ENCODE measurements at places on chromosomes 6 and 20.

GRCh38 chr6:16721977-16722376 is 39.3 kb downstream of the ATXN1 start:
- DNase-seq, result no peak

DNA sequence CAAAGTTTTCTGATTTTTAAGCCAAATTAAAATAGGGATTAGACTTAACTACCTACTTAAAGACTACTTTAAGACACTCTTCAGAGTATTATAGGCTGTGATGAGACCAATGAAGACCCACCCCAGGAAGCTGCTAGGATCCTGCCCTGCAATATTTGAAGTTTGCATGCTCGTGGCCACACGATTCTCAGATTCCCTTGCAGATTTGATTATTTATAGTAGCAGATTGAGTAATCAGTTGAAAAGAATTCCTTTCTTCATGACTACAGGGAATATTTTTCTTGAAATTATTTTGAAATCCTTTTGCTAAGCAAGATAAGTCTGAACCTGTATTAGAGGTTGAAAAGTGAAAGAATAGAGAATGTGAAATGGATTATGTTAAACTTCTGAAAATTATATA is 122.3 kb downstream of the B3GAT2 start:
- no peak for DNase-seq

DNA sequence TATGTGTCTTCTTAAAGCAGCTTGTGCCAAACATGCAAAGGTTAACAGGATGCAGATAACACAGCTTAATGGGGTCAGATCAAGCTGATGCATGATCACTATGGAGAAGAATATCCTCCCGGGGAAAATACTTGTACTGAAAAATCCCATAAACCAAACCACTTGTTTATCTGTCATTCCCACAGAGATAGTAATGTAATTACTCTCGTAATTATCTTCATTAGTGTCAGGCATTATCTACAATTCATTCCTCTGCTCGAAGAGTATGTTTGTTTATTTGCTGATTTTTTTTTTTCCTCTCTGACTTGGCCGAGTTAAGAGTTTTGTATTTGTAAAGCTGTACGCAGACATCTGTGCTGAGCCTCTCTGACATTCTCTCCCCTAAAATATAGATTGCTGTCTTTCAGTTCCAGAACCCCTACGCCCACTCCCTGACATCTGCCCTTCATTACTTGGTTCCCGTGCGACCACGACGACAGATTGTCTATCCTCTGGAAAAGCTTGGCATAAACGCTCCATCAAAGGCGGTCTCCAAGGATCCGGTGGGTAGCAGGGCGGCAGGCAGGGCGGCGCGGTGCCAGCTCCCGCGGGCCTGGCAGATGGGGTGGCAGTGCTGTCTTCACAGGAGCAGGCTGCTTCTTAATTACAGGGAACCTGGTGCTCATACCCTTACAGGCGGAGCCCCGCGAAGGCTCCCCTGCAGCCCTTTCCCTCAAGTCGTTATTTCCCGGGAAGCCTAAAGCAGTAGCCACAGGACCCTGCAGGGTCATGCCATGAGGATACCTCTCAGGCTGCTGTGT is 147.2 kb downstream of the CFAP61 start:
- DNase-seq, result no peak

- DNase-seq, result no peak
Observed at GRCh38 chr6:89782222-89782621, 37.4 kb downstream of the MDN1 start.

DNA sequence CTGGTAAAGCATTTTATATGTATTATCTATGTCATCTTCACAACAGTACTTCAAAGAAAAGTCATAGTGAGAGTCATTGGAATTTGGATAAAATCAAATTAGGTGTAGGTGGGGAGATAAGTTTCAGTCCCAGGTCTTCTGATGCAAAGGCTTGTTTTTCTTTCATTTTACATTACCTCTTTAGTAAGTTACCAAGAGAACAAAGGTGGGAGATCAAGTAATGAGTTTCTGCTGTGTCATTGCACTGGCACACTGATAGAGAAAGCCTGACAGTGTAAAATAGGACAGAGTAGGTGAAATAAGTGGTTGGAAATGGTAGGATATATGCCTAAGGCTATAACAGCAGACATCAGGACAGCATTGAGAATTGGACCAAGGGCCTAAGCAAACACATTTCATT is 250.4 kb downstream of the NKAIN2 start:
- no peak for DNase-seq

- no peak for DNase-seq
Observed at GRCh38 chr6:62615366-62616015, 329.5 kb upstream of the KHDRBS2 start.

GRCh38 chr6:132063738-132064137 is 112.6 kb upstream of the CCN2 start:
- no peak for DNase-seq

- DNase-seq, result no peak
Observed at GRCh38 chr20:58618351-58619076, 32.6 kb upstream of the STX16 start.

DNA sequence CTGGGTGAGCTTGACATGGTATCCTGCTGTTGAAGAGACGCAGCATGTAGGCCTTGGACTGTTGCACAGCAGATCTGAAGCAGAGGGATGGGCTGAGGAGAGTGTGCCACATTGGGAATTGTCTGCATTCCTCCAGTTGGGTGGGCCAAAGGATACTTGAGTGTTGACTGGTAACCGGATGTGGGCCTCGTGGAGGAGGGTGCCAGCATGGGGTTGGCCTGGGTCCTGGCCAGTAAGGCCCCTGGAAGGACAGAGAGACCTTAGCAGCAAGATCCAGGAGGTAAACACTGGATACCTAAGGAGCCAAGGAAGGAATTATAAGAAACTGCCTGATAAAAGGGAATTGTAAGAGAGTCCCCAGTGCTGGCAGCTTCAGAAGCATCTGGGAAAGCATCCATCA is 76.9 kb downstream of the FIG4 start:
- no peak for DNase-seq

- no peak for DNase-seq
Observed at GRCh38 chr6:167685654-167686053, 141.1 kb upstream of the AFDN start.

GRCh38 chr20:1790386-1790785 is 104.8 kb upstream of the SIRPA start:
- no peak for DNase-seq

GRCh38 chr6:127792616-127793015 is 108.2 kb downstream of the THEMIS start:
- no peak for DNase-seq

DNA sequence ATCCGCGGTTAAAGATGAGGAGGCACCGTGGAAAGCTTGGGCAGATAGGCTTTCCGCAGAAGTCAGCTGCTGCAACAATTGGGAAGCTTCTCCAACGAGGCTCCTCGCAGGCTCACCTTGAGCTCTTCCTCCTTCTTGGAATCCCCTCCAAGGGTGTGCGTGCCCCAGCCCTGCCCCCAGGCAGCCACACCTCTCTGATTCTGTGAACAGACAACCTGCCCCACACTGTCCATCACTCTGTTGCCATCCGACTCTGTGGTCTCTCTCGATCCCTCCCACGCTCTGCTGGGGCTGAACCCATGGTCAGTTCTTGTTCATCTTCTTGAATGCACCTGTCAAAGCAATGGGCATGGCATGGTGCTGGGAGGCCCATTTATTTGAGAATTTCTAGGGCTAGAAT is 31.5 kb downstream of the PACSIN1 start:
- no peak for DNase-seq

DNA sequence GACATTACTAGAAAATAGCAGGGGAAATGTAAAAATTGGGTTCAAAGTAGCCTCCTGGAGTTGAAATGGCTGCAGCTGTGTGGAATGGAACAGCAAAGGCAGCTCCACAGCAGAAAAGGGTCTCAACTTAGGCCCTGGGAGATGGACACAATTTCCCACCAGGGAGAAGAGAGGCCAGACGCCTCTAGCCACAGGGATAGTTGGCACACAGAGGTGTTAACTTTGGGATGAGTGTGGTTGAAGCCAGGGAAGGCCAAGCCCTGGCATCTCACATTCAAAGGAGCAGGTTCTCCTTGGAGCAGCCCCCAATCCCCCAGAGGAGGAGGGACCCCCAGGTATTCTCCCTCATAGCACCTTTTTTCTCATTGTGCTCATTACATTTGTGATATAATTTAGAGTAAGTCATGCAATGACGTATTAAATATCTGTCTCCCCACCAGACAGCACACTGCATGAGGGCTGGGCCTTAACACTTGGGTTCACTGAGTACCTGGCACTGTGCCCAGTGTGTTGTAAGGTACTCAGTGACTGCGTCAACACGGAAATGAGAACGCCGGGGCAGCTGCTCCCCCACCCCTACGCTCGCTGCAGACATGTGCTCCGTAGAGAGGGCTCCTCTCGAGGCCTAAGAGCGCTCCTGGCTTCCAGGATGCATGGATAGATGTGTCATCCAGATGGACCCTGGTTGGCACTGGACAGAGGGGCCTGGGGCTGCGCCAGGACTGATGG is 76.0 kb upstream of the CD93 start:
- no peak for DNase-seq

DNA sequence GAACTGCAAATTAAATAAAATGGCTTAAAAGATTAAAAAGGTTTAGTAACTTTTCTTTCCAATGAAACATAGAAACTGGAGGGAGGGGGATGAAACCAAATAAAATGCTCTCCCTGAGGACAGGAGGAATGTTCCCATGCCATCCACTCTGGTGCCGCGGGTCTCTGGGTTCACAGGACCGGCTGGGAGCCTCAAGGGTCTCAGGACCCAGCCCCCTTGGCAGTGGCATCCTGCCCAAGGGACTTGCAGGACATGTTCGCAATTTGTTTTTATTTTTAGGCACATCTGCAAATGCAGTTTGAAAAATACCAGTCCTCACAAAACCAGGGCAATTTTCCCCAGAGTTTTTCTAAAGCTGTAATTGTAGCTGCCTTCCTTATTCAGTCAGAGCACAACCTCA is 7.5 kb downstream of the BEND3 start:
- no peak for DNase-seq
